Glomerular endothelial cell (primary cell): ENCODE measurements at places on chromosomes 1 and 21.

- no peak for DNase-seq
These were observed 102.7 kb downstream of the ADARB1 start for GRCh38 chr21:45177039-45177438.

DNA sequence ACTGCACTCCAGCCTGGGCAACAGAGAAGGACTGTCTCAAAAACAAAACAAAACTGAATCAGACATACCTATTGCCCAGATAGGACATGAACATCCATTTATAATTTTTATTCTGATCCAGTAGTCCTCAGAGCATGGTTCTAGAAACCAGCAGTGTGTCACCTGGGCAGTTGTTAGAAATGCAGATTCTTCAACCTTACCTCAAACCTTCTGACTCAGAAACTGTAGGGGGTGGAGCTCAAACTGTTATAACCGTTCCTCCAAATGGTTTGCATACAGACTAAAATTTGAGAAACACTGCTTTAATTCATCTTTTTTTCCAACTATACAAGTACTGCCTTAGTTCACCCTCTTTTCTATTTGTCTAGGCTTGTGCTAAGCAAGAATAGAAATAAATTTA, 6.0 kb downstream of the NASP start:
- DNase-seq: no peak

DNA sequence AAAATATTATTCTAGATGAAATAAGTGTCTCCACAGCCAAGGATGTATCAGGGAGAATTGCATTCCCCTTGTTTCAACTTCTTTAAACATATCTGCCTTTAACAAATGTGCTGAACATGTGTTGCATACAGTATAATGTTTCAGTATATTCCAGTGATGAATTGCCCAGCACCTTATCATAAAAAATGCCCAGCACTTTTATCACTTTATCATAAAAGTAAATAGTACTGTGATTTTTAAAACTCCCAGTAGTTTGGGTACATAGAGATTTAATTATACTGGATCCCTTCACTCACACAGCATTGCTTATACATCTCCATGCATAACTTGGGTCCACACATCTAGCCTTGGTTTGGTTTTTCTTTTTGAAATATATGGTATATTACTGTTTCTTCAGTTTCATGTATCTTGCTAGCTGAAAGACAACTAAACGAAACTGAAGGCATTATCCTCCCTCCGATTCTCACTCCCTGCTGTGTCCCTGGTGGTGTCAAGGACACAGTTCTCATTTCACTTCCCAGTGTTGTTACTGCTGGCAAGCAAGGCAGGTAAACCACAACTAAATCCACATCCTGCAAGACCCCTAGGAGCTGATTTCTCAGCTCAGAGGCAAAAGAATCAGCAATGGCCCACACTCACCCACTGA, 118.2 kb upstream of the SLC44A3 start:
- DNase-seq: no peak

GRCh38 chr21:45158491-45159423, 84.4 kb downstream of the ADARB1 start:
- no peak for DNase-seq

- DNase-seq: no peak
These were observed 20.7 kb downstream of the SIM2 start for GRCh38 chr21:36719614-36720013.

DNA sequence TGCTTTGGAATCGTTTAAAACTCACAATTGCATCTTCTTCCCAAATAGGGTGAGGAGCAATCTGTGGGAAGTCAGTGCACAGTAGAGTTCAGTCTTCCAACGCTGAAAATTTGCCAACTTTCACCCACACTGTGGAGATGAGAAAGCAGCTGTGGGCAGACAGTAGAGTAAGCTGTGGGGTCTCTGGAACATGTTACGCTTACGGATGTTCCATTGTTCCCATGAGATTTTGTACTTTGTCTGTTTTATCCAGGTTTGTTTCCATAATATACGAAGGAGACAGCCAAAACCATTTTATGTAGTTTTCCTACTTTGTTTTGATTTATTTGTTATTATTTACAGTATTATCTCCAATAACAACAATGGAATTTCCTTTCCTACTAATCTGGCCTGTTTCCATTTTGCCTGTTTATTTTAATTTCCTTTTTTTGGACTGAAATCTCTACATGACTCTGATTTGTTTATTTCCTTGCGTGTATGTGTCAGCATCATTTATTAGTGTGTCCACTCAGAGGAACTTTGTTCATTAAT, 65.1 kb upstream of the RGL1 start:
- DNase-seq: no peak

DNA sequence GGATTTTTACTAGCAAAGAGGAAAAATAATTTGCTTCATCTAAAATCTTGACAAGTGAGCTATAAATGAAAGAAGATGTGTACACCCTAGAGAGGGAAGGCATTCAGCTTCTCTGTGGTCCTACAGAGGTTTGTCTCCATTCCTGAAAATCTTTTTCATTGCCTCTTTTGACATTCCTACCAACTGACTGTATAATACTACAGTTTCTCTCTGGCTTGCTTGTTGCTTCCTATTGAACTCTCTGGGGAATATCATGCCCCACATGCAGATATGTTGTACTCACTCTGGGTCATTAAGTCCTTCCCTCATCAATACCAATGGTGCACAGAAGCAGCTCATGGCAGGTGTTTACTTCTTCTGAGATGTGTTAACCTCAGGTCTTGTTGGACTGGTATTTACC, 371.2 kb upstream of the PLXNA2 start:
- DNase-seq: no peak

DNA sequence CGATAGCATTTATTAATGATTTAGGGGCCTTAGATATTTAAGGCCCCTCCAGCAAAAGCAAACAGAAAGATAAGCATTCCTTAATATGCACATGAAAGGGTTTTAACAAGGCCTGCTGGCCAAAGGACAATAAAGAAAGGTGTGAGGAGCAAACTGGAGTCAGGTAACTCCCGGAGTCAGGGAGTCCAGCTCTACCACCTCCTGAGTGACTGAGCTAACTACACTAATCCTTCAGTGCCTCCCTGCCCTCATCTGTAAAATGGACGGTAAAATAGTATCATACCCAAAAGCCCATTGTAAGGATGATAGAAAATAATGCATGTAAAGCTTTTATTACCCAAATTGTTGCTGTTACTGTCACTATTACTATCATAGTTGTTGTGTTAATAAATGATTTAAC, 161.7 kb downstream of the SIPA1L2 start:
- DNase-seq: no peak

- DNase-seq: no peak
These were observed 320.1 kb downstream of the LMX1A start for GRCh38 chr1:165036403-165036802.

DNA sequence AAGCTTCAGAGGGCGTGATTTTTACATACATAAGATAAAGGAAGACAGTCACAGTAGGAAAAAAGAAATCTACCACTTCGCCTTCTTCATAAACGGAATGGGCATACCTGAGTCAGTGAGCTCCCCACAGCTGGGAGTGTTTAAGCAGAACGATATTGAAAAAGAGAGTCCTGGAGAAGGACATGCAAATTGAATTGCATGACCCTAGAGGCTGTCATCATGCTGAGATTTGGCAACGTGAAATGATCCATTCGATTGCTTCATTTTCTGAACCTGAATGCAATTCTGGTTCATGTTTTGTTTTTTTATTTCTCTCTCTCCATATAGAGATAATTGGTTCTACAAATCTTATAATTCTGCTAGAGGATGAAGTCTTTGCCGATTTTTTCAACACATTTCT, 3.7 kb downstream of the RGSL1 start:
- no peak for DNase-seq

GRCh38 chr1:24349891-24350290, 30.7 kb downstream of the GRHL3 start:
- DNase-seq: no peak

- DNase-seq: no peak
These were observed 9.2 kb upstream of the RXRG start for GRCh38 chr1:165454091-165454610.

- no peak for DNase-seq
These were observed 32.0 kb downstream of the OLFM3 start for GRCh38 chr1:101964708-101965107.

DNA sequence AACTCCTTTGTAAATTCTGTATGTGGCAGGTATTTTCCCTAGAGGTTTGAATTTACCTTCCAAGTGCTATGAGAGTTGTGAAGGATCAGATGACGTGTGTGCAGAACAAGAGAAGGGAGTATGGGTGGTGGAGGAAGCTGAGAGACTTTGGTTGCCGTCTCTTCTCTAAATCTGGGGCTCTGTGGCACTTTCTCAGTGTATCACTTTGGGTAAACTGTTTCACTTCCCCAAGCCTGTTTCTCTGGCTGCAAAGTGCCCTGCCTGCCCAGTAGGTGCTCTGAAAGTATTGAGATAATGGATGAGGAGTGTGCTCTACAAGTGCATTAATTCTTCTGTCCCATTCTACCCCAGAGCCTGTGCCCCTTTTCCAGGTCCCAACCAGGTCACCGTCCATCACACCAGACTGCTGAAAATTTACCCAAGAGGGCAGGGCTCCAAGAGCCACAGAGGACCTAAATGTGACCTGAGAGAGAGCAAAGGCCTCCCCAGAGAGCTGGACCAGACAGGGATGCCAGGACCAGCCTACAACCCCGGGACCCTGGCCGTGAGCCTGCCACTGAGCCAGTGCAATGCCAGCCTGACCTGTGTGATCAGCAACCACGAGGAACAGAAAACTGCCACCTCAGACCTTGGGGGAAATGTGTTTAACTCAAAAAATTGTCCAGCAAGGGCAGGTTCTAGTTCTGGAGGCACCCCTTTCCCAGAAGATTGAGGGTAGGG, 131.6 kb upstream of the ETV3 start:
- no peak for DNase-seq

GRCh38 chr1:115813727-115814126, 27.2 kb downstream of the NHLH2 start:
- no peak for DNase-seq

DNA sequence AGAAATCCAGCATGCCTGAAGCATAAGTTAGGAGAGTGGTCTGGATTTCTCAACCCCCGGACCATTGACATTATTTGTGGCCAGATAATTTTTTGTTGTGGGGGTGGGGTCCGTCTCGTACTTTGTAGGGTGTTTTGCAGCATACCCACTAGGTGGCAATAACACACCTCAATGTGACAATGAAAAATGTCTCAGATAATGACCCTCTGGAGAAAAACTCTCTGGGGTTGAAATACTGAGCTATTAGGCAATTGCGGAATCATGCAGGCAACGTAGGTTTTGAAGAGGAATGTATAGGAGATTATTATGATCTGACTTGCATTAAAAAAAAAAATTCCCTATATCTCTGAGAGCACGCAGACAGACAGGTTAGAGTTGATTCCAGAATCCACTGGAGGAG, 25.3 kb upstream of the RRP15 start:
- no peak for DNase-seq

DNA sequence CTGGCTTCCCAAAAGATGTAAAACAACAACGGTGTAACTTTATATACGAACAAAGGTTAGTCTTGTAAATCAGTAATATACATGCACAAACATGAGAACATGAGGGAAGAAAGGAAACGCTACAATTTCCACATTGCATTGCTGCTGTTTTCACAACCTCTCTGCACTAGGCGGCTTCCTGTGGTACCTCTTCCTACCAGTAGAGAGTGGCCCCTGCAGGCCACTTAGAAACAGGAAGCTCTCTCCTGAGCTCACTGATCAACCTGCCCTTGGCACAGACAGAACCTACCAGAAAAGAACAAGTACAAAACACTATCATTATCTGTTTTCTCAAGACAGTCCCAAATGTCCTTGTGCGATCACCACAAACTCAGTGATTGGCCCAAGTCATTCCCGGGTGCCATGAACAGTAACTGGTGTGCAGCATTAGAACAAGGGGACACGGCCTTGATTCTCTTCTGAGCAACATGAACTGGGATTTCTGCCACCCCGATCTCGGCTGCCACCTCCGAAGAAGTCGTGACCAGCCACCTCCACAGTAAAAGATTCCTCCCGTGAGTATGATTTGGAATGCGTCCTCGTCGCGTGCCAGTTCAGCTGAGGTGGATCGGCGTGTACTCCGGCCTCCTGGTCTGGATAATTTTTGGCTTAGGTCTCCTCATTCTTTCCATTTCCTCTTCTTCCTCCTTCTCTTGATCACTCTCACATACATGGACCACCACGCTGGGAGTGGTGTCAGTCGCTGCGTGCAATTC, 5.7 kb upstream of the KCNE1 start:
- DNase-seq: no peak

DNA sequence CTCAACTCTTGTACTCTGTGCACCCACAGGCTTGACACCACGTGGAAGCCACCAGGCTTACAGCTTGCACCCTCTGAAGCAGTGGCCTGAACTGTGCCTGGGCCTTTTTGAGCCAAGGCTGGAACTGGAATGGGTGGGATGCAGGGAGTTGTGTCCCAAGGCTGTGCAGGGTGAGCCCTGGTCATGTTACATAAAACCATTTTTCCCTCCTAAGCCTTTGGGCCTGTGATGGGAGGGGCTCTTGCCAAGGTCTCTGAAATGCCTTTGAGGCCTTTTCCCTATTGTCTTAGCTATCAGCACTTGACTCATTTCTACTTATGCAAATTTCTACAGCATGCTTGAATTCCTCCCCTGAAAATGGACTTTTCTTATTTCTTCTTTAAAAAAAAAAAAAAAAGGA, 14.1 kb downstream of the VN1R5 start:
- DNase-seq: no peak

- DNase-seq: no peak
These were observed 14.8 kb upstream of the GBP5 start for GRCh38 chr1:89287181-89288050.

DNA sequence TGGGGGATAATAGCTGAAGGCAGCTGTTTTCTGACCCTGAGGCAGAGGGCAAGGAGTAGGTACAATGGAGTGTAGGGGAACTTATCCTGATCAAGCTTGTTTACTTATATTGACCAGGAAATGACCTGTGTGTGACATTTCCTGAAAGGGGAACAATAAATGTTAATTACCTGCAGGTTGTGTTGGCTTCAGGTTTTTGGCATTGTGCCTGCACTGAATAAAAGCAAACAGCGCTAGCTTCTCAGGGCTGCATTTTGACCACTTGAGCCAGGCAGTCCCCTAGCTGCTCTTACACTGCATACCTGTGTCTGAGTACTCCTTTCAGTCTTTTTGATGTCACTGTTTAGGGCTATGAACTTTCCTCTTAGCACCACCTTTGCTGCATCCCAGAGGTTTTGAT, 40.6 kb downstream of the DRAM2 start:
- peak; percentile 4 for DNase-seq

DNA sequence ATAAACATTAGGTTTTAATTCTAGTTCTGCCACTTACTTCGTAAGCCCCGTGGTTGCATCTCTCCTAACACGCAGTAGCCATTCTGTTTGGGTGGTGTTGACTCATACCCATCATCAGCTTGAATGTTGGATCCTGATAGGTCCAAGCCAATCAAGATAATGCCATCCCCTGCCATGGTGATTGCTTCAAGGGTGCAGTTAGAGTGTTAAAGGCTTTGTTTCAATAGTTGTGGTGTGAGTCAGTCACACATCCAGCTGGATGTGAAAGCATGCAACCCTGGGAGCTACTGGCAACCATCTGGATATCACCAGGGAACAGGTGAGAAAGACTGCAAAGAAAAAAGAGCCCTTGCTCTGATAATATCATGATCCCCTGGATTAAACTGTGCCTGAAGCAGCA, 69.1 kb downstream of the OMA1 start:
- DNase-seq: no peak

GRCh38 chr1:205326812-205327466, 5.4 kb upstream of the NUAK2 start:
- no peak for DNase-seq

GRCh38 chr1:108829498-108829916, 27.4 kb downstream of the AKNAD1 start:
- no peak for DNase-seq

GRCh38 chr1:206464456-206464964, 5.8 kb upstream of the IKBKE start:
- DNase-seq: no peak
